ENCODE measurements at places on chromosomes 6 and 20.

- DNase-seq: no peak
- no peaks in the 10 kb centered on the region for H3K4me1 ChIP-seq
- no peaks in the 10 kb centered on the region for H3K36me3 ChIP-seq
These were observed 134.2 kb upstream of the HDGFL1 start for GRCh38 chr6:22435151-22435550.

DNA sequence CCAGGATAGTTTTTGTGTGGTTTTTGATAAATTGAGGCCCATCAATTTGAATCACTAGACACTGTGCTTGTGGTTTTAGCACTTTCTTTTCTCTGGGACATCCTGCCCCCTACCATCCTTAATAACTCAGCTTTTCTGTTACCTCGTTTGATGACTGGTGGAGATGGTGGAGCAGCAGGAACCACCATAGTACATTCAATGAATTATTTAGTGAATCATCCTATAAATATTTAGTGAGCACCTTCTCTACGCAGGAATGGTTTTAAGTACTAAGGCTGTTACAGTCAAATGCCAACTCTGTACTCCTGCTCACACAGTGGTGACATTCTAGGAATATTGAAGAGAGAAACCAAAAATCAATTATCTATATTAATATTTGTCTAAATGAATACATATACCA is 585.2 kb downstream of the HAO1 start:
- no peaks in the 10 kb centered on the region for H3K4me1 ChIP-seq
- H3K36me3 ChIP-seq: no peaks in the 10 kb centered on the region
- H3K4me3 ChIP-seq: no peak overlapping the region
- no peak overlapping the region for H3K27ac ChIP-seq
- no peak for DNase-seq

GRCh38 chr6:37036146-37036545 is 30.7 kb downstream of the FGD2 start:
- H3K27me3 ChIP-seq: no peaks in the 10 kb centered on the region
- peaks cover 22% of the 10 kb centered on the region for H3K36me3 ChIP-seq
- no peak for DNase-seq
- no peak overlapping the region for H3K4me3 ChIP-seq

GRCh38 chr6:87641065-87641692 is 51.2 kb downstream of the ORC3 start:
- H3K4me1 ChIP-seq: peaks cover 15% of the 10 kb centered on the region
- H3K27me3 ChIP-seq: no peaks in the 10 kb centered on the region
- no peak overlapping the region for H3K27ac ChIP-seq
- peaks cover 17% of the 10 kb centered on the region for H3K36me3 ChIP-seq

DNA sequence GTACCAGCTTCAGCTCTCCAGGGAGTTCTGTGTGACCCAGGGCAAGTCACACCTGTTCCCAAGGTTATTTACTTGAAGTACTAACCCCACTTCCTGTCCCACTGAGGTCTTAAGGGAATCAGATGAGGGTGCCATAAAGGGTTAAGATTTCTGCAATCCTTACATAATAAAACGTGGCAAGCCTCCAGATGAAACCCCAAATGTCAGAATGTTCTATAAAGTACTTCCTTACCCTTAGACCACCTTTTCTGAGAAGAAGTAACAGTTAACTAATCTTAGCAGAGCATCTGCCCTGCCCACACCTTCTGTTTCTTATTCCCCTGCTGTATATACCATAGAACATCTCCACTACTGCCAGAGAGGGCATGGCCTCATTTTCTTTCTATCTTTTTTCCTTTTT is 6.0 kb upstream of the AVP start:
- H3K4me1 ChIP-seq: peaks cover 20% of the 10 kb centered on the region
- no peaks in the 10 kb centered on the region for H3K36me3 ChIP-seq
- no peak overlapping the region for H3K27ac ChIP-seq
- H3K27me3 ChIP-seq: peaks cover 11% of the 10 kb centered on the region

GRCh38 chr20:64226686-64227580 is 28.6 kb upstream of the PCMTD2 start:
- no peaks in the 10 kb centered on the region for H3K36me3 ChIP-seq
- peak overlapping the region; percentile 30 for H3K4me3 ChIP-seq
- H3K4me1 ChIP-seq: peaks cover 5% of the 10 kb centered on the region
- H3K27me3 ChIP-seq: no peaks in the 10 kb centered on the region
- no peak for DNase-seq

- H3K4me3 ChIP-seq: no peak overlapping the region
- H3K36me3 ChIP-seq: peaks cover 5% of the 10 kb centered on the region
- H3K4me1 ChIP-seq: peaks cover 6% of the 10 kb centered on the region
These were observed 175.6 kb upstream of the PDE7B start for GRCh38 chr6:135675862-135676261.
